ENCODE measurements at places on chromosomes 2 and 18.

- DNase-seq: no peak
Observed at GRCh38 chr2:69299772-69300516, 87.1 kb downstream of the GFPT1 start.

- no peak for DNase-seq
Observed at GRCh38 chr2:33632831-33633230, 33.7 kb upstream of the FAM98A start.

- DNase-seq: no peak
Observed at GRCh38 chr18:61941948-61942471, 49.2 kb upstream of the RNF152 start.

- no peak for DNase-seq
Observed at GRCh38 chr2:62765619-62766376, 60.3 kb downstream of the EHBP1 start.

- no peak for DNase-seq
Observed at GRCh38 chr18:38751898-38752297, 1186.3 kb upstream of the CELF4 start.

DNA sequence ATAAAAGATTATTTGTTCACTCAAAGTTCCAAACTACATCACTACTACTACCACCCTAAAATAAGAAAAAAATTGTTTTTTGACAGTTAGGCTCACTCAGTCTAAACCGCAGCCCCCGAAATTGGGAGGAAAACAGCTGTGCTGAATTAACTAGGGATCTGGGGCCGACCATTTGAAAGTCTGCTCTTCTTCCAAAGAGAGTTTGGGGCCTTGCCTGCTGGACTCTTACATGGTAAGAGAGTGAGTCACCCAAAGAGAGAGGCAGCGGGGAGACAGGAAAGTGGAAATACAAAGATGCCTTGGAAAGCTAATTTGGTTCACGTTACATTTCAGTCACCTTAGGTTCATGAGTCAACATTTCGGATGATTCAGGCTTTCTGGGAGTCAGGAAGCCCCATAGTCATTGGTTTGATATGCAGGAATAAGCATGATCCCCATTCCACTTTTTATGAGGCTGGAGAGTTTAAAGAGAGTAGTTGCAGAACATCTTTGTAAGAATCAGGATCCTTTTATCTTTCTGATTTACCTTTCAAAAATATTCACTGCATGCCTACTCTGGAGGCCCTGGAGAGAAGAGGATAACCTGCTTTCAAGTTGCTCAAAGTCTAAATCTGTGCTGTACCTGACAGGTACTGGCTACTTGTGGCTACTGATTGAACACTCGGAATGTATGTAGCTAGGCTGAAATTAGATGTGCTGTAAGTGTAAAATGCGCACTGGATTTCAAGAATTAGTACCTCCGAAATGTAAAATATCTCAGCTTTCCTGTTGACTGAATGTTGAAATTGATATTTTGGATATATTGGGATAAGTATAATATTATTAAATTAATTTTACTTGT, 995 bp upstream of the RTN4 start:
- peak; percentile 29 for DNase-seq

GRCh38 chr2:223897669-223898330, 47.3 kb downstream of the WDFY1 start:
- DNase-seq: no peak

DNA sequence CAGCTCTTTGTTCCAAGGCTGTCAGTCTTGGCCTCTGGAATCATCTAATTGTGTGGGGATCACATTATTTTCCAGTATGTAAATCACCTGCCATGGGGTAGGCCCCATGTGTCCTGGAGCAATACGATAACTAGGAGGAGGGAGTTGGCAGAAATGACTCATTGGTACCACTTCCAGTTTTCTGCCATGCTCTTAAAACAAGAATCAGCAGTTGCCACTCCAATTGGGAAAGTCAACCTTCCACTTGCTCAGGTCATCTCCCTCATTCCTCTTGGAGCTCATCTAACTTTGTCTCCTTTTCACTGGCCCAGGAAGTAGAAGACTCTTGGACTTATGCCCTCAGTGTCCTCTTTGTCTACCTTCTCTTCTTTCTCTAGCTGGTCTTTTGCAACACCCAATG, 487.0 kb downstream of the SLC4A3 start:
- DNase-seq: no peak

GRCh38 chr2:105824446-105824845, 79.7 kb downstream of the NCK2 start:
- no peak for DNase-seq

DNA sequence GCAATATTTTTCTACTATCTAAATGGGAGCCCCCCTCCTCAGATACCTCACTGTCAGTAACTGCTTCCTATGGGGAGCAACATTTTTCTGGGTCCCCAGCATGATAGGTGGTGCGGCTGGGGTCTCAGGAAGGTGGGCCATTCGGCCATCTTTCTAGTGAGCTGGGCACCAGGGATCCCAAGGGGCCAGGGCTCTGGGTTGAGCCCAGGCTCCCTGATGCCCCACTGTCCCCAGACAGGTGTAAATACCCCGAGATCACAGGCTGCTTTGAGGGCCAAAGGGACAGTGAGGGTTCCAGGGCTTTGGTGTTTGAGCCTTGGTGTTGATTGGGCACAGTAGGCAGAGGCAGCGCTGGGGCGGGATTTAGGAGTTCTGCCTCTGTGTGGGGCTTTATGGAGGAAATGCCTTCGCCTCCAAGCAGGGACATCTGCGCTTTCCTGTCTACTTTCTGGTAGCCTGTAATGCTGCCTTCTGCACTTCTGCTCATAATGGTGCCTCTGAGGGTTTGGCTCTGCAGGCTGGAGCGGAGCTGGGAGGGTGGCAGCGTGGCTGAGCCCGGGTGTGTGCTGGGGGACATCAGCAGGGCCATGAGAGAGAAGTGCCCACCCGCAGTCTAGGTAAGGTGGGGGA, 5.3 kb downstream of the ITM2C start:
- no peak for DNase-seq

DNA sequence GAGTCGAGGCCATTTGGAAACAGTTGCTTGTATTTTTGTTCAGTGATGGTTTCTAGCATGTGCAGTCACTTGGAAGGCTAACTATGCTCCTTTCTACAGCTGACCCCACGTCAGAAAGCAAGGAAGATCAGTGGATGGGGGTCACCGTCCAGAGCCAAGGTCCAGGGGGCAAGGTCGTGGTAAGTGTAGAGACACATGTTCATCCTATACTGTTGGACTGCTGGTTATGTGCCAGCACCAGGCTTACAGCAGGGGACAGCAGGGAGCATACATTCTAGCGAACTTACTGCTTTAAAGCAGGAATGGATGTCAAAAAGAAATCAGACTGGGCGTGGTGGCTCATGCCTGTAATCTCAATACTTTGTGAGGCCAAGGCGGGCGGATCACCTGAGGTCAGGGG, 40.0 kb downstream of the ITGA6 start:
- no peak for DNase-seq

- no peak for DNase-seq
Observed at GRCh38 chr2:178057179-178057680, 15.3 kb downstream of the PDE11A start.

- DNase-seq: no peak
Observed at GRCh38 chr2:100879296-100879695, 59.4 kb downstream of the NPAS2 start.

- DNase-seq: no peak
Observed at GRCh38 chr2:128815248-128815647, 496.6 kb upstream of the HS6ST1 start.

DNA sequence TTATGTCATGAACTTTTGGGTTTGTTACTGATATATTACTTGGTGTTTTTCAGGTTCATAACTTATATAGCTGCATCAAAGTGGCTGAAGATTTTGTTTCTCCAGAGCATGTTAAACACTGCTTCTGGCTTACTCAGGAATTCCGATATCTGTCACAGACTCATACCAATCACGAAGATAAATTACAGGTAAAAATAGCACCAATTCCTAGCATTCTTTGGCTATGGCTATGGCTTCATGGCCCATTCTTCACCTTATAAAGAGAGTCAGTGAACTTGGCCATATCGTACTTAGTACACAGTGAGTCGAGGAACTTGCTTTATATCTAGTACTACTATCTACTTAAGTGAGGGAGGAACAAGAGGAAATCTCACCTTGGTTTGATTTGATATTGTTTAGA, 49.9 kb downstream of the KDM3A start:
- DNase-seq: no peak

GRCh38 chr18:23868136-23868785, 146.3 kb upstream of the TTC39C start:
- no peak for DNase-seq

DNA sequence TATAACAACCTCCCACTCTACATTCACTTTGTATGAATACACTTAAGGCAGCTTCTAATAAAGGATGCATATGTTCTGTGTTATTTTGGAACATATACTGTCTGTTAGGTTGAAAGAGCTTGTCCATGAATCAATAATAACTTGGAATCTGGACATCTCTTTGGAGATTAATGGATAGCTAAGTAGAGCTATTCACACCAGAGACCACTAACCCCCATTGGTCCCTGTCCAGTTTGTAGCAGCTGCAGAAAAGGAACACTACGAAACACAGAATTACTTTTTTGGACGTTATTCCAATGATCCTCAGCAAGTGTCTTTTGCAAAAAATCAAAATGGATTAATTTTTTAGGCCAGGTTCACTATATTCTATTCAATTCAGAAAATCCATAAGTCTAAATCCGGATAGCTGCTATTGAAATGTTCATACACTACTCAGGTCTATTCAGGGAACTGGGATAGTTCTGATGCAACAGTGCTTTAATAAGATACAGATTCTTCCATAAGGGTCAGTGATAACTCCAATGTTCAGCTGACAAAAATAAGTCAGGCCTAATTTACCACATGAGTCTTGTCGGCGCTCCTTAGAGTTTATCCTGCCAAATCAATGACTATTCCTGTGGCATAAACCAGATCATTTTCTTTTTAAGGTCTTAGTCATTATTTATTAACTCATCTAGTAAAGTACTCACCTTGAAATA, 44.2 kb downstream of the NRXN1 start:
- no peak for DNase-seq

DNA sequence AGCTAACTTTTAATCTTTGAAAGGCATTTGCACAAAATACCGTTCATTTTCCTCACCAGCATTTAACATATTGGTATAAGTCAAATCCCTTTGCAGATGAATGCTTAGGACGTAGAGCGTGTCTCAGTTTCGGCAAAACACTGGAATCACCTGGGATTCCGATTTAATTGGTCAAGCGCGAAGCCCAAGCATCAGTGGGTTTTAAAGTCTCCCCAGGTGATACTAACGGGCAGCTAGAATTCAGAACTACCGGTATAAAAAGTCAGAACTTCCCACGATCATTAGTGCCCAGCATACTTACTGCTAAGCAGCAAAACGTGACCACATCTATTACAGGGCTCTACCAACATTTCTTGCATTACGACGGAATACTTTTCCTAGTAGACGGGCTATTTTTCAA, 24.6 kb downstream of the ALPK2 start:
- DNase-seq: no peak

GRCh38 chr2:19225931-19226330, 132.5 kb downstream of the OSR1 start:
- DNase-seq: no peak

- DNase-seq: no peak
Observed at GRCh38 chr2:101985793-101986164, 6.0 kb upstream of the IL1R2 start.

GRCh38 chr2:225771701-225772100, 372.2 kb downstream of the NYAP2 start:
- no peak for DNase-seq

- no peak for DNase-seq
Observed at GRCh38 chr2:215535741-215536140, 99.9 kb upstream of the FN1 start.

DNA sequence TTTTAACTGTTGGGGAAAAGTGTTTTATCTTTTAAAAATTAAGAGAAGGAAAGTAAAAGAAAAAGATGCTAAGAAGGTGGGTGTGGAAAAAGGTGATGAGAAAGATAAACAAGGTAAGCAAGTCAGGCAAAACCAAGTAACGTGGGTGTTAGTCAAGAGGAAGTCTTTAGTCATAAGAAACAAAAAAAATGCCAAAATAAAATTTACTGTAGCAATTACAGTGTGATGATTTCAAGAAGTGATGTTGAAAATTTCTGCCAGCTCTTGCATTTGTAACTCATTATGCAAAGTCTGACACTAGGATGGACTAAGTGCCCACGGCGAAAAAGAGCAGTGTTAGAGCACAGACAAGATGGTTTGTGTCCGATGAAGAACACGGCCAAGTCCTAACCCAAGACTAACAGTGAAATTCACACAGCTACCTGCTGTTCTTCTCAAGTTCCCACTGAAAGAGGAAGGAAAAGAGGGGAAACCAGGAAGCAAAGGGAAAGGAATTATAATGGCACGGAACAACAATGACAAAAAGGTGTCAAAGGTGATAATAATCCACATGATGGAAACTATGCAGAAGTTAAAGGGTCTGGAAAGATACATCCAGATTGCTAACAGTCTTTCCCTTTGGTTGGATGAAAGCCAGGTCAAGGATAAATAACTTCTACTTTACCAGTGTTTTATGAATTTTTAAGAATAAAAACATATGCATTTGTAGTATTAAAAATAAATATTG, 34.1 kb downstream of the NOL10 start:
- DNase-seq: no peak

DNA sequence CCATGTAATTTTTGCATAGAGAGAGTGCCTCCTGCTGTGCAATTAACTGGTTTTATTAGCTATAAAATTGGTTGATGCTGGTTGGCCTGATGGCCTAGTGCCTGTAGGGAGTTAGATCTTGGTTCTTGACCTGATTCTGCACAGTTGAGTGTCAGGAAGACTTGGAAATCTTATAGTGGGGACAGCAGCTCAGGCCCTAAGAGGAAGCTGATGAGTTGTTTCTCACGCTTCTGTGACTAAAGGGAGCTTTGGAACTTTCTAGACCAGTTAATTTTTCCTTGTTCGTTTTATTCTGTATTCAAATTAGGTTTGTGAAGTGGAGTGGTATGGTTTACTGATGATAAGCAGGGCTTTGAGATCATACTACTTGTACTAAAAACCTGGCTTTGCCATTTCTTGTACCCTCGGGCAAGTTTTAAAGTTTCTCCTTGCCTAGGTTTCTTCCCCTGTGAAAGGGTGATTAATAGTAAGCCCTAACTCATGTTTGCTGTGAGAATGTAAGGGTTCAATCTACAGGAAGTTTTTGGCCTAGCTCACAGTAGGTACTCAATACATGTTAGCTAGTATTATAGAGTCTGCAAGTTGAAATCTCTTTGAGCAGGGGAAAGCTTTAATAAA, 82.1 kb downstream of the MAP3K20 start:
- DNase-seq: no peak

- DNase-seq: no peak
Observed at GRCh38 chr2:199216253-199216652, 241.5 kb downstream of the SATB2 start.

DNA sequence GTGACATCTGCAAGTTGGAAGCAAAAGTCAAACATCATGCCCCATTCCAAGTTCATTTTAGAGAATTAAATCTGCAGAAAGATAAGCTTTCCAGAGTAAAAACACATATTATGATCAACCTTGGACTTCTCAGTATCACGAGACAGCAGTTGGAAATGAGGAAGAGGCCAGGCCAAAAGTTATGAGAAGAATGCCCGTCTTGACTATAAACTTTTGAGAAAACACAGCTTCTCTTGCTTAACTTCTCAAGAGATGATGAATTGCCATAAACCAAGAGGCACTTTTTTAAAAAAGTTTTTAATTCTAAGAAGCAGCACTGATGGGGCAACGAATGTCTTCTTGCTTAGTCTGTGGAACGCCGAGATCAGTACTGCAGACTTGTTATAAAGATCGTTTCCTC, 52.6 kb upstream of the NFU1 start:
- DNase-seq: no peak

- DNase-seq: no peak
Observed at GRCh38 chr2:144052083-144052482, 467.8 kb downstream of the ZEB2 start.

All from activated CD4-positive, alpha-beta T cell treated with anti-CD3 and anti-CD28 coated beads, Interleukin-2, amount 50 U/mL, for 1 hour (primary cell).